ENCODE measurements at places on chromosomes 4 and X.

- DNase-seq = no peak
Measured at GRCh38 chr4:37603711-37604110, 82.5 kb downstream of the RELL1 start.

- DNase-seq = no peak
Measured at GRCh38 chr4:124918559-124919122, 206.1 kb upstream of the ANKRD50 start.

DNA sequence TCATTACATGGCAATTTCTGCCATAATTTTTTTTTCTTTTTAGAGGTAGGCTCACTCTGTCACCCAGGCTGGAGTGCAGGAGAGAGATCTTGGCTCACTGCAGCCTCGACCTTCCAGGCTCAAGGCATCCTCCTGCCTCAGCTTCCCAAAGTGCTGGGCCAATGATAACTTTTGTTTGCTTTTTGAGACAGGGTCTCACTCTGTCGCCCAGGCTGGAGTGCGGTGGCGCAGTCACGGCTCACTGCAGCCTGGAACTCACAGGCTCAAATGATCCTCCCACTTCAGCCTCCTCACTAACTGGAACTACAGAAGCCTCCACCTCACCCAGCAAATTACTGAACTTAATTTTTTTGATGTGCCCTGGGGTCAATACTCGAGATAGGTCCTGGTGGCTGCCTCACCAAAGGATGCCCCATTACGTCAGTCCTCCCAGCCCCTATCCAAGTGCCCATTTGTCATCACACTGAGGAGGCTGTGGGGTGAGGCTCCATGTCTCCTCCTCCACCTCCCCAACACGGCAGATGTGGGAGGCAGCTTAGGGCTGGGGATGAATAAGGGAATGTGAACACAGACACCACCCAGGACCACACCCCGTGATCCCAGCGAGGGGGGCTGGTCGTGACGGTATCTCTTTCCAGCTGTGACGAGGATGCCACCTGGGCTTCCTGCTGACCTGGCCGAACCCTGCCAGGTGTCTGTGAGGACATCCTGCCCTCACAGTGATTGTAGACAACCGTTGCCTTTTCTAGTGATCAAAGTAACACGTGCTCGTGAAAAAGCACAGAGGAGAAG, 12.4 kb upstream of the NKX1-1 start:
- DNase-seq = no peak

- DNase-seq = no peak
Measured at GRCh38 chrX:53930515-53931380, 113.5 kb downstream of the PHF8 start.

- DNase-seq = no peak
Measured at GRCh38 chrX:17788439-17788838, 51.1 kb downstream of the SCML1 start.

DNA sequence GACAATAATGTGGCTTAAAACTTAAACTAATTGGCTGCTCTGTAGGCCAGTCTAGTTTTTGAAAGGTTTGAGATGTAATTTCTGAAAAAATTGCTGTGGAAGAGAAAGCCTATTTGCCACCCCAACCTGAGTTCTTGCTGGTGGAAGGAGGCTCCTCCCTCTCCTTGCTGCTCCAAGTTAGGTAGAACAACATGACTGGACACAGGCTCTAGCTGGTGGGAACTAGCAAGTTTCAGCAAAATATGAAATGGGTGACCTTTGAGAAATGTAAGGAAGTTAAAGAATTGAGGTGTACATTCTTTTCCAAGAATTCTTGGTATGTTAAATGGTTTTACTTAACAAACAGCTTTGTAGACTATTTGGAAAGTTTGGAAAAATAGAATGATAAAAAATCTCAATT, 8.0 kb downstream of the RPL34 start:
- DNase-seq = no peak

GRCh38 chr4:152424977-152425376, 110.9 kb downstream of the FBXW7 start:
- no peak for DNase-seq

DNA sequence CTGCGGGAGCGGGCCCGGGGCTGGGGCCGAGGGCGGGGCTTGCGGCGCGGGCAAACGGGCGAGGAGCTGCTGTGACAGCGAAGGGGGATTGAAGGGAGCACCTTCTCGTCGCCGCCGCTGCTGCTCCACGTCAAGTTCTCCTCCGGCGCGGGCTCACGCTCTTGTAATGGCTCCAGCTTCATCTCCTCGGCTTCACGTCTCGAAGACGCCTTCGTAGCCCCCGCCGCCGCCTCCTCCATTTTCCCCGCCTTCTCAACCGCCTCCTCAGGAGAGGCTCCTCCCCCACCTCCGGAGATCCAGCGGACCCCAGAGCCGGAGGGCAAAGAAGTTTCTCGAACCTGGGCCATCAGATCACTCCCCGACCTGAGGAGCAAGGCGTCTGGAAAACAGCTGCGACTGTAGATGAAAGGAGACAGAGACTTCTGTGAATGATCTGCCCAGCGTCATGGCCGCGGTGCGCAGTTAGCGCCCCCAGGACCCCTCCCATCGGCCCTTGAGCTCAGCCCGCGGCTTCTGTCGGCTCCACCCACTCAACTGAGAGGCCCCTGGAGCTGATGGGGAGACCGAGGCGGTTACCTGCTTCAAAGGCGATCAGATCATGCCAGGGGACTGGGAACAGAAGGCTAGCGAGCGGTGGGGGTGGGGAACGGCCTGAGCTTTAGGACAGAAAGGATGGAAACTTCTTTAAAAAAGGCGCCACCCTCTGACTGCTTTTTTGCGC, 895 bp downstream of the USP51 start:
- no peak for DNase-seq

- DNase-seq = no peak
Measured at GRCh38 chrX:107823456-107823855, 2.2 kb upstream of the MID2 start.

DNA sequence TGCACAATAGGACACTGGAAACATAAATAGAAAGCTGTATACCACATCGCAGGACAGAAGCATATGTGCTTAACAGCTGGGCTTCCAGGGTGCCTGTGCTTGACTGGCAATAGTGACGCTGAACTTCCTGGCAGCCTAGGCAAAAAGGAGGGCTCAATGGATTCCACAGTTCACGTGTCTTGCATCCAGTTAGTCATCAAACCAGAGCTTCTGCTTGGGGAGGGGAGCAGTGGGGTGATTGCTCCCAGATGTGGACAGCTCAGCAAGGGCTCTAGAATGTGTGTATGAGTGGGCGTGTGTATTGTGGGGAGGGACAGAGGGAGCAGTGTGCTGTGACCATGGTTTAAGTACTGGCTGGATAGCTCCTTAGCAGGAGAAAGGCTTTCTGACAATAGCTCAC, 2.3 kb downstream of the PRRG3 start:
- DNase-seq = no peak

GRCh38 chr4:17778431-17778830, 3.0 kb downstream of the FAM184B start:
- DNase-seq = no peak

DNA sequence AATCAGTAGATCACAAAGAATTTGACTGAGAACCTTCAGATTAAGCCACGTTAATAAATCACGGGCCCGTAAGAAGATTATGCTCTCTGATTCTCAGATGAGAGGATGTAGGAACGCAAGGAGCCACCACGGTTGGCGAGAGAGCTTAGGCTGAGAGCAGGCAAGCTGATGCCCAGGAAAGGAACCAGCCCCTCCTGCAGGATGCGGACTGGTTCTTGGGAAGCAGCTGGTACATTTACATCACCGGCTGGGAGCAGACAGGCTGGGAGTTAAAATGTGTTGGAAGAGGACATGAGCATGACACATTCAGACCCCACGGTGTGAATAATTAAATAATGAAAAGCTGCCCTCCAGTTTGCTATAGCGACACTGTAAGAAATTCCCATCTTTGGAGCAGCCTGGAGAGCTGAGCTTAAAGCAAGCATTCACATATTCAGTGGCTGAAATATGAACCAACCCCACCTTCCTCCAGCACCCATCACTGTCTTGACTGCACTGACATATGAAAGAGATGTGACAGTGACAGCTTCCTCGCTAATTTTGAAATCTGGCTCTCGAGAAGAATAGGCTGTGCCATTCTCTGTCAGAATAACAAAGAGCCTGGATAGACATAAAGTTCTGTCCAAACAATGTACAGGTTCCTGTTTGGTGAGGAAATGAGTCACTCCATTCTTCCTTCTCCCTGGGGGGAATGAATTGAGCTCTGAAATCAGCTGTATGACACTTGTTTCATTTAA, 33.1 kb downstream of the LNX1 start:
- DNase-seq = no peak

GRCh38 chrX:96244955-96245354, 439.7 kb upstream of the DIAPH2 start:
- DNase-seq = no peak

- DNase-seq = no peak
Measured at GRCh38 chr4:113951263-113951662, 28.2 kb downstream of the ARSJ start.

- DNase-seq = no peak
Measured at GRCh38 chr4:44861756-44862155, 135.4 kb upstream of the GNPDA2 start.

DNA sequence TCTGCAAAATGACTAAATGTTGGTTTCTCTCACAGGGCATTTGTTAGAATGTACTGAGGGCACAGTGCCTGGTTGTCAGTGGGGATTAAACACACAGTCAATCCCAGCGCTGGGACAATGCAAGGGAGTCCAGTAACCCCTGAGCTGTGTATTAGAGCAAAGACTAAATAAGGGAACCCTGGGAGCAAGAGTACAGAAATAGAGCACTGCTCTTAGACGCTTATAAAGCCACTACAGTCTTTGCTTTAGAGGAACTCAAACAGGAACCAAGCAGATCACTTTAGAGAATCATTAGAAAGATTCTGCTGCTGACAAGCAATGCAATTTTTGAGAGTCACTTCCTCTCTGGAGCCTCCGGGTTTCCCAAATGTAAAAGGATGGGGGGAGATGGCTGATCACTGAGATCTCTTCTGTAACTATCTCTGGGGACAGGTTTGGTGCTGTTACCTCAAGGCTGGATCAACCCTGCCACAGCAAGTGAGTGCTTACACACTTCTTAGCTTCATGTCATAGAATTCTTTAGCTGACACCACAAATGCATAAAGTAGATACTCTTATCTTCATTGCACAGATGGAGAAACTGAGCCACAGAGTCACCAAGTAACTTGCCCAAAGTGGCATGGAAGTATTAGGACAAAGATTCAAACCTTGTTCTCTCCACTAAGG, 137.8 kb upstream of the CPEB2 start:
- DNase-seq = no peak
